ENCODE measurements at places on chromosomes 4 and X.

- DNase-seq: no peak
Observed at GRCh38 chr4:6641164-6641970, 882 bp downstream of the MRFAP1 start.

- DNase-seq: no peak
Observed at GRCh38 chr4:89551191-89551590, 243.6 kb upstream of the GPRIN3 start.

DNA sequence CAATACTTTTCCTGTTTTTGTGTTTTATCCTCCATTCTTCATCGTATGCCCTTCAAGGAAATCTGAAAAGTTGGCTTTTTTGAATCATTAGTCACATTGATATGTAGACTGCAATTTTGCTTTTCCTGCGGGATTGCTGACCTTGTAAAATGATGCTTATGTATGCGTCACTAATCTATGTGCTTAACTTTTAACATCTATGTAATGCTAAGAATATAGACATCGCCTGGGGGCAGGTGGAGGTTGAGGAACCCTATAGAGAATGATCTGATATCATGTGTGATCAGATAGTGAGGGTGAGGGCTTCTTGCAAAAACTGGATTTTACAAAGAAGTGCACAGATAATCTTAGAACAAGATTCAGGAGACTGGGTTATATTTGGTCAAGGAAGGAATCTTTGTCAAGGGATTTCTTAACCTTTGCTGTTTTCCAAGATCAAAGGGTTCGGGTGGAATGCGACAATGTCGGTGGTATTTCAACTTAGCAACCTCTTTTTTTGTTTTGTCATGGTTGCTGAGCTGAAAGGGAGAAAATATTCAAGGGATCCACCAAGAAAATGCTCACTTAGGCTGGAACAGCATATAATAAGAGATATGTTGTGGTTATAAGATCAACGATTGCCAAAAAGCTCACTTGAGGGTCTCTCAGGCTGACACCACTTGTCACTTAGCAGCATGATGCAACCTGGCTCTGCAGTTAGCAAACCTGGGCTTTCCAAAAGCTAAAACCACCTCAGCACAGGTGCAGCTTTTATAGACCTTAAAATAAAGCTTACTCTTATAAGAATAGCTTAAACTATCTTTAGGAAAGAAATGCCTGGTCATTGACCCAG, 70.6 kb upstream of the PUDP start:
- no peak for DNase-seq

DNA sequence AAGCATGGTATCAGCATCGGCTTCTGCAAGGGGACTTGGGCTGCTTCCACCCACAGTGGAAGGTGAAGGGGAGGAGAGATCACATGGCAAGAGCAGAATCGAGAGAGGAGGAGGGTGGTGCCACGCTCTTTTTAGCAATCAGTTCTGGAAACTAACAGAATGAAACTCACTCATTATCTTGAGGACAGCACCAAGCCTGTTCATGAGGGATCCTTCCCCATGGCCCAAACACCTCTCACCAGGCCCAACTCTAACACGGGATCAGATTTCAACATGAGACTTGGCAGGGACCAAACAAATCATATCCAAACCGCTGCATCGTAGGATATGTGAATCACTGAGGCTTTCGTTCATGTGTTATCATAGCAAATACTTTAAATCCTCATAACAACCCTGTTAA, 125.5 kb downstream of the GPC3 start:
- DNase-seq: no peak
